ENCODE measurements at places on chromosomes 6 and 20.

DNA sequence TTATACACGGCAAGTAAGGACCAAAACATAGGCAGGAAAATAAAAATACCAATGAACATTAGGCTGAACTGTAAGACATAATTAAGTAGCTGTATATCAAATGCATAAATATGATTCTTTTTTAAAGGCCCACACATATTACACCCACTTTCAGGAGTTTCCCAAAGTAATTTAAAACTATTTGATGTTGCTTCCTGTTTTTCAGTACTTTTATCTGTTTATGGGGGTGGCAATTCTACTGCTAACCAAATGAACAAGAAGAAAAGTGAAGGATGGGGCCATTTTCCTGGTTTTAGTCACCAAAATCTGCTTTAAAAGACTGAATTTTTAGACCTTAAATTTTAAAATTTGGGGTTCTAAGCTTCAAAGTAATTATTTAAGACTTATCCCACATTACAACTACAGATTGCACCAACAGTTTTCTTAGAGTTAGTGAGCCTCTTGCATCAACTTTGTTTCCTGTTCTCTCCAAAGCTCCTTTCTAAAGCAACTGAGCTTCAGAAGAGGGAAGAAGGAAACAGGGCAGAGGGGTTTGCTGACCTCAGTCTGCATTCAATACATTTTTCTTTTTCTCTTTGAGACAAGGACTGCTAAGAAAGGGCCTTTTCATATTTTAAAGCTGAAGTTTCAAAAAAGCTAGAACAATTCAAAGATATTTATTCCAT lies 191.0 kb downstream of the BACH2 start:
- no peak for DNase-seq

DNA sequence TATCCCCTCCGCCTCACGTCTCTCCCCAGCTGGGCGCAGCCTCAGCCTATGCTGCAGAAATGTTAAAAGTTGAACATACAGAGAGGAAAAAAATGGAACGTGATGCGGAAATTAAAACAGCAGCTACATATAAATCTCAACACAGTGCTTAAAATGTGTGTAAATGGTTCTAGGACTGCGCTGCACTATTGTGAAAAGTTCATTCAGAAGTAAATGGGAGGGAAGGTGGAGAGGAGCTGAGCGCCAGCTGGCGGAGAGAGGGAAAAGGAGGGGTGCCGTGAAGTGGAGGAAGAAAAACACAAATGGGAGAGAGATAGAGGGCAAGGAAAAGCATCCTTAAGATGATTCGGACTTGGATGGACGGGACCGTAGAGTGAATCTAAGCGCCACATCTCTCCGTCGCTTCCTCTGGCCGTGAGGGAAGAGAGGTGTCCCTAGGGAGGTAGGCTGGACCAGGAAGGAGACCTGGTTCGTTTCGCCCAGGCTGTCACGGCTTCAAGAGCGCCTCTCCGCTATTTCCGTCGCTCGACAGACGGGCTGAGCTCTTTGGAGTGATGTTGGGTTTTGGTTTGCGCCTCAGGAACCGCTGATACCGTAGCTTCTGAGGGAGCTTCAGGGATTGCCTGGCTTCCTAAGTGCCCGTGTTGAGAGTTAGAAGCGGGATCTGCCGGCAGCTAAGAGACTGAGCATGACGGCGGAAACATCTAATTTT lies 113.7 kb downstream of the TRIM27 start:
- DNase-seq: no peak

DNA sequence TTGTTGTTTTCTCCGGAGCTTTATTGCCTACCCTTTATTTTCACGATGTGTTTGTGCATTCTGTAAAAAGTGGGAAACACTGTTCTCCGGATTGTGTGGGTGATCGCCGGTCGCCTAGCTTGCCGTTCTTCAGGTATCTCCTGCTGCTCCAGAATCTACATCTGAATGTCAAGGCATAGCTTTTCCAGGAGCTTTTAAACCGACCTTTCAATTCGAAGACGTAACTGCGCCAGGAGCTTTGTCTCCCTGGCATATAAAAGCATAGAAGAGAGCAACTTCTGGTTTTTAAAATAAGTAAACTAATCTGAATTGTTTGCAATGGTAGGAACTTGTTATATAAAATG lies 96.0 kb downstream of the HFE start:
- DNase-seq: no peak

GRCh38 chr6:159963111-159963510 lies 5.8 kb upstream of the IGF2R start:
- DNase-seq: no peak

GRCh38 chr20:53390770-53391169 lies 202.9 kb downstream of the ZNF217 start:
- DNase-seq: no peak

- no peak for DNase-seq
Measured at GRCh38 chr6:100304575-100304974, 160.1 kb downstream of the SIM1 start.

DNA sequence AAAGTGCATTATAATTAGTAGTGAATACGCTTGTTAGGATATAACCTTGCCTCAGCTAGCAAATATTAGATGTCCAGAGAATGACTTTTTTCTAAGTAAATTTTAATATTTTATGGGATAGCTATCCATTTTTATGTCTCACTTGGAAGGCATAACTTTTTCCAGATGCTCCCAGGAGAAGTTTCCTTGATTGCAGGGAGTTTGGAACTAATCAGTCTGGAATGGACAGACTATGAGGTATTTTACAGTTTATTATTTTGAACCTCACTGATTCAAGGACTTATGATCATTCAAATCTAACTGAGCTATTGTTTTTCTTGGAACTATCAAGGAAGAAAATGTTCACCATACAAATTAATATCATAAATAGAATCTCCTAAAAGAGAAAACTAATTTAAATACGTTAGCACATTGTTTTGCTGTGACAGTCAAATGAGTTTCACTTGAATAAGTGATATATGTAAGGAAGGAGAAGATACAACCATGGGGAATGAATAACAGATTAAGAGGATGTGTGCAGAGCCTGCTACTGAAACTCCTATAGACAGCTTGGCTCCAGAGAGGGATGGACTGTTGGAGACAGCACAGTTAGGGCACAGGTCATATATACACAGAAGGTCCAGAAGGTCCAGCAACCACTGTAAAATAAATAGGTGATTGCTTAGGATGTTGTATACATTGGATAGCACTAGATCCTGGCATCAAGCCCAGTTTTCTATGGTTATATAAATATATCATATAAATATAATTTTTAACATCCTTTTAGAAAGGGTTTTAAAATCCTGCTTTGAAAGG lies 20.6 kb upstream of the LCA5 start:
- DNase-seq: no peak

DNA sequence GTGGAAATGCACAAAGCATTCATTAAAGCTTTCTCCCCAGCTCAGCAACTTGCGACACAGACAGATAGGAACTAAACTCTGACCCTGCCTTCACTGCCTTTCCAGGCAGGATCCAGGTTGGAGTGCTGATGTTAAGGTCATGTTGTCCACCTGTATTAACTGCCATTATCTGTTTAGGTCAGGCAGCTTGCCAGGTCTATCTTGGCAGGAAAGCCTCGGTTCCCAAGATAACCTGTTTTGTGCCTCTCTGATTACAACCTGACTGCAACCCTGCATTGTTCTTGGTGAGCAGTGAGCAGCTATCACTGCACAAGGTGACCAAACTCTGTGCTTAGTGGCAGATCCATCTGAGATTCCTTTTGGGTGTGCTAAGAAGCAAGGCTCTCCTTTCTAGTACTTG lies 23.2 kb upstream of the ELOVL2 start:
- no peak for DNase-seq

- no peak for DNase-seq
Measured at GRCh38 chr6:94953867-94954631, 623.3 kb upstream of the MANEA start.

GRCh38 chr6:128127650-128128049 lies 226.8 kb upstream of the THEMIS start:
- no peak for DNase-seq

GRCh38 chr6:86937219-86938079 lies at the start of gene HTR1E:
Gene HTR1E, plus strand, starts transcription at chr6:86937528. Its CDS starts 77,807 bp downstream, at chr6:87015335.
- no peak for DNase-seq

GRCh38 chr20:60254901-60255411 lies 296.7 kb downstream of the CDH26 start:
- no peak for DNase-seq

GRCh38 chr6:30890646-30891449 lies 6.5 kb downstream of the DDR1 start:
- DNase-seq: peak; percentile 69
